ENCODE measurements at places on chromosomes 11 and 22. TPM values are rescaled to one million over a fixed set of nuclear protein-coding genes. Genes with fewer than 3 reads are reported as not detected.

- DNase-seq, result no peak
Observed at GRCh38 chr11:83024270-83024854, 47.3 kb downstream of the RAB30 start.

DNA sequence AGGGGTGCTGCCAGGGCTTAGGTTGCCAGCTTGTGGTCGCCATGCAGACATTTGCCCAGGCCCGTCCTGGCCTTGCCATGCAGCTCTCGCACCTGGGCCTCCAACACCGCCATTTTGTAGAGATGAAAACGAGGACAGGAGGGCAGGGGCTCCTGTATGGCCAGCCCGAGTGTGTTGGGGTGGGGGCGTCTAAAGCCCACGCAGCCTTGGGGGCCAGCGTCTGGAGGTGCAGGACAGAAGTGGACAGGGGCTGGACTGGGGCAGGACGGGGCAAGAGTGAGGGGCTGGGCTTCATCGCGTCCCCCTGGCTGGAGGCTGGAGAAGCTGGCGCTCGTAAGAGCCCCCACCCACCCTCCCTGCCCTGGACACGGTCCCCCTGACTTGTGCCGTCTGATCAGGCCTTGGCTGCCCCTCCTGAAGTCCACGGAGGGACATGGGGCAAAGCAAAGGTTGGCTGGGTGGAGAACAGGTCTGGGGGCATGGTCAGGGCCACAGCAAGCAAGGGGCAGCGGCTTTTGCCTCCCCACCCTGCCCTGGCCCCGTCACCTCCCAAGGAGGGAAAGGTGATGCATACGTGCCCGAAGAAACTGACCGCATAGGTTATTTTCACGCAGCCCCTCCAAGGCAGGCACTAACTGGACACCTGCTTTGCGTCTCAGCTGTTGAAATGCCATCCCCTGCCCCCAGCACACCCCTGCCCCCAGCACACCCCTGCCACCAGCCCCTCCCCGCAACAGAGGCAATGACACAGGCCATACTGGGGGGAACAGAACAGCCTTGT, 815 bp downstream of the TNNT3 start:
- no peak for DNase-seq

DNA sequence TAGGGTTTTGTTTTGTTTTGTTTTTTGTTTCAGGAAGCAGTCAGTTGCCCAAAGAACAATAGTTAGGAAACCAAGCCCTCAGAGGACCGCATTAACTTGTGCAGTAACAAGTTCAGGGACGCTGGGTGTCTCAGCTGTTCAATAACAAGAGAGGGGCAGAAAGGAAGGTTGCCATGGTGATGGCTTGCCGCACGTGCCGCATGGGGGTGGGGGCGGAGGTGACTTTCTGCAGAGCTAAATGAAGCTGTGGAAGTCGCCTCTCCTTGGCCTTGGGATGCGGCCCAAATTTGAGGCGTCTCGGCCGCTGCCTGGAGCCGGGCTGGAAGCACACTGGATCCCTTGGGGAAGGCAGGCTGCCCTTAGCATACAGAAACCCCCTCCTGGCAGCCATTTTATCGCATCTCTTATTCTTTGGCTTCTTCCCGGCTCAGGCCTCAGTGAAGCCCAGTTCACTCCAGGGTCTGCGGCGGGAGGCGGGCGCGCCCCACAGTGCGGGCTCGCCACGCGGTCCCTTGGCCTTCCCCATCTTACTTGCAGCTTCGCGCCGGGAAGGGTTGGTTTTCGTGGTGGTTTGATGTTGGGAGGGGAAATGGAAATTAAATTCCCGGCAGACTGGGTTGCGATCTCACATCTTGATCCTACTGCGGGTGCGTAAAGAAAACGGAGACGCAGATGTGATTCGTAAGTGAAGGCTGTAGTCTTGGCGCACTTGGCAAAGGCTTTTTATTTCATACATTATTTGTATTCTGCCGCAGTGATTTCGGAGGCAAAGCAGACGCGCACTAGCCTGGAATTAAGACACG, 94.3 kb downstream of the SLC17A6 start:
- DNase-seq, result peak; percentile 18

DNA sequence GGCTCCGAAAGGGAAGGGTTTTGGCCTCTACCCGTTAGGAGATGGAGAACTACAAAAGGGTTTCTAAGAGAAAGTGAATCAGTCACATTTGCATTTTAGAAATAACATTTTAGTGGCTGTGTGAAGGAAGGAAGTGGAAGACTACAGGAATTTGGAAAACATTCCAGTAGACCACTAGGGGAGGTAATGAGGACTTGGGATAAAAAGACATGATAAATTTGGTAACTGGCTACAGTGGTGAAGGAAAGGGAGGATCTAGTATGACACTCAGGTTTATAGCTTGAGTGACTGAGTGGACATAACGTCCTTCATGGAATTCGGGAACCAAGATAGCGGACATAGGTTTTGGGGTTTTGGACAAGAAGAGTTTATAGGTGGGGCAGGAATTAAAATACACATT, 7.0 kb upstream of the RRM1 start:
- DNase-seq, result no peak

DNA sequence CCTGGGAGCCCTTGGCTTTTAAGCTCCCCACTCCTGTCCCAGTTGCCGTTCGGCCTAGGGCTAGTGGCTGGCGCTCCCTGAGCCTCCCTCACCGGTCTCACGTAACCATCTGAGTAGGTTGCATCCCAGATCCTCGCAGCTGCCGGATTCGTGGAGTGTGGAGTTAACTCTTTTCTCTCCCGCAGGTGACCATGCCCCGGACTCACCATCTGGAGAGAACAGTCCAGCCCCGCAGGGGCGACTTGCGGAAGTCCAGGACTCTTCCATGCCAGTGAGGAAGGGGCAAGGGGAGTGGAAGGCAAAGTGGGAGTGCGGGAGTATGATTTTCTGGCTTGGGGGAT, 902 bp downstream of the MUS81 start:
- no peak for DNase-seq

- no peak for DNase-seq
Observed at GRCh38 chr22:23363683-23364082, 183.4 kb downstream of the BCR start.

DNA sequence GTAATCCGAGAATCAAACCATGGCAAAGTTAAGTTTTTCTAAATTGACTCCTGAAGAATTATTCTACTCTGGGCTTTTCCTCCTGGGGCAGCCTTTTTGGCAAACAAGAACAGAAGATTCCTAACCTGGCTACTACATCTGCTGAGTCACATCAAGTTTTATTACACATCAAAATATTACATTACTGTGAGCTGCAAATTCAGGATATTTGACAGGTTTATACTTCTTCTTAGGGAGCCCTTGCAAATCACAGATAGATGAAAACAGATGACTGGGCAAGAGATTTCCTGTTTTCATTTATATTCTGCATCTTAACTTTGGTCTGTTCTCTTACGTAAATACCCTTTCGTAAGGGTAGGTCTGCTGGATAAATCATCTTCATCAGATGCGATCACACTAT, 23.6 kb downstream of the XRRA1 start:
- peak; percentile 47 for DNase-seq

DNA sequence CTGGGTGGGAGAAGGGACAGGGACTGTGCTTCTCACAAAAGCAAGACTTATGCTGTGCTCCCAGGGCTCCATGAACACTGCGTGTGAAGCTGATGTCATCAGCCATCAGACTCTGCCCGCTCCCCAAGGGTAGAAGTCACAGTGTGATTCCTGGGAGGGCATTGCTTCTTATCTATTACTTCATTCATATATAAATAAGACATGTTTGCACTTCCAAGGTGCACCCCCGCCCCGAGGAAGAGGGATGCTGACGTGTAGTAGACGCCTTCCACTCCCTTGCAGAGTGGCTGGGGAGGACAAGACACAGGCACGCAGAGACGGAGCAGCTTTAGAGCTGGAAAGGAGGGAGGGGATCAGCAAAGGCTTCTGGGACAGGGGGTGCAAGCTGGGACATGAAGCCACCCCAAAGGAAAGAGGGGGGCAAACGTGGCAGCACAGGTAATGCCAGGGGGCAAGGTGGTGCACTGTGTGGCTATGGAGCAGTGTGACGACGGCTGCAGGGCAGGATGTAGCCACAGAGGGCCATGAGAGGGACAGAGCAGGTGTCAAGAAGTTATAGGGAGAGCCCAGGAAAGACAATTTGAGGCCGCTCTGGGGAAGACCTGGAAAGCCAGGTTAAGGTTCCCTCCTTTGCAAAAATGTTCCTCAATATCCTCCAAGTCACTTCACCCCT, 558.5 kb downstream of the MN1 start:
- no peak for DNase-seq

- no peak for DNase-seq
Observed at GRCh38 chr22:39655831-39656230, 85.3 kb downstream of the CACNA1I start.

DNA sequence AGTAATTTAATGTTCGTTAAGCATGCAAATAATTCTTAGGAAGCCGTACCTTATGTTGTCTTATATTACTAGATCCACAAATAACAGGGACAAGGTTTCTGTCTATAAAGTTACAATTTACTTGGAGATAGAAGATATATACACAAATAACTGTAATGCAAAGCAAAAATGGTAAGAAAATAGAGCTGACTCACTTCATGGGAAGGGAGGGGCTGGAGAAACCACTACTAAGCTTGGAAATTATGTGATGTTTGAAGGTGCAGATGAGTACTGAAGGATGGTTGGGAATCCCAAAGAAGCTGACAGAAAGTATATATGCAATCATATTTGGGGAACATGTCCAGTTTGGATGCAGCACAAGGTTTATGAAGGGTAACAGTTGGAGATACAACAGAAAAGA, 4.0 kb downstream of the NPAT start:
- peak; percentile 9 for DNase-seq

DNA sequence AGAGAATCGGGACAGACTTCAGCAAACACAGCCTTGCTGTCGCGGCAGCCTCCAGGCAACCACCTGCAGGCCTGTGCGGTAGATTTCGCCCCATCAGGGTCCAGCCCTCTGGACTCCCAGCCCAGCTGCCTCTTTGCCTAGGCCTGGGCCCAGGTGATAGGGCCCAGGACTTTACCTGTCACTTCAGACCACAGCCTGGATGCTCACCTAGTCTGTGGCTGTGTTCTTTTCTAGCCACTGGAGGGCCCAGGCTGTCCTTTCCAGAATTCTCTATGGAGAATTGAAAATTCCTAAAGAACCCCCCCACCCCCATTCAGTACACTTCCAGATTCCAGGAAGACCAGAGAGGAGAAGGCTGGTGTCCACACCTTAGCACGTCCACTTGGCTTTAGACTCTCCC, 30.6 kb upstream of the RAB1B start:
- no peak for DNase-seq

GRCh38 chr11:125940145-125940544, 5.7 kb upstream of the VSIG10L2 start:
- DNase-seq, result no peak

SLC22A6 gene
- total RNA-seq, result not detected

BEST1 gene
- 3.4 TPM for total RNA-seq

TRIM48 gene
- not detected for total RNA-seq

CENPM gene
- 1.1 TPM for total RNA-seq
